ENCODE measurements at places on chromosomes 11 and 22.

- DNase-seq = no peak
Observed at GRCh38 chr11:77107950-77108349, 5.3 kb downstream of the OMP start.

DNA sequence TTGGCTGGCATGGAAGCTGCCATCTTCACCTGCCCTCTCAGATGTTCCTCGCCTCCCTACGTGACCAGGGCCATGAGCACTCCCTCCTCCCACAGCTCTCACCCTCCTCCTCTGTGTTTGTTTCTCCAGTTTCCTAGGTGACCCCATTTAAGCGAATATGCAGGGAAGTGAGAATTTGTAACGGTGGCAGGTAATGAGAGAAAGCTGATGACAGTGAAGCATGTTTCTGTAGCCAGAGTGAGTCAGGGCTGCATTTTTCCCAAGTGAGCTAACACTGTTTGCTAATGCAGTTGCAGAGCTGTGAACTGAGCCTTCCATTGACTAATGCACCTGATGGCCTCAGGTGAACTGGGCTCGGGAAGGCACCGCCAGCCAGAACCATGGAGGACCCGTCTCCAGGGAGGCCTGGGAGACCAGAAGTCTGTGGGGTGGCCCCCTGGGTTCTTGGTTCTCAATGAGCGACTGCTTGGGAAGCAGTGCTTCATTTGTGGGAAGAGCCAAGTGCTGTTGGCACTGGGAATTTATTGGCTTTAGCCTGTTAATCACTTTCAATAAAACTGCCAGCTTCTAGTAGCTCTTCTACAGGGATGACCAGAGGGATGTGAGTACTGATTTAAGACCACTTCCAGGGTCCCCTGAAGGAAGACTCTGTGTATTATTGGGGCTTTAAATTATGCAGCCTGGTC is 64.5 kb downstream of the BARX2 start:
- DNase-seq = no peak

DNA sequence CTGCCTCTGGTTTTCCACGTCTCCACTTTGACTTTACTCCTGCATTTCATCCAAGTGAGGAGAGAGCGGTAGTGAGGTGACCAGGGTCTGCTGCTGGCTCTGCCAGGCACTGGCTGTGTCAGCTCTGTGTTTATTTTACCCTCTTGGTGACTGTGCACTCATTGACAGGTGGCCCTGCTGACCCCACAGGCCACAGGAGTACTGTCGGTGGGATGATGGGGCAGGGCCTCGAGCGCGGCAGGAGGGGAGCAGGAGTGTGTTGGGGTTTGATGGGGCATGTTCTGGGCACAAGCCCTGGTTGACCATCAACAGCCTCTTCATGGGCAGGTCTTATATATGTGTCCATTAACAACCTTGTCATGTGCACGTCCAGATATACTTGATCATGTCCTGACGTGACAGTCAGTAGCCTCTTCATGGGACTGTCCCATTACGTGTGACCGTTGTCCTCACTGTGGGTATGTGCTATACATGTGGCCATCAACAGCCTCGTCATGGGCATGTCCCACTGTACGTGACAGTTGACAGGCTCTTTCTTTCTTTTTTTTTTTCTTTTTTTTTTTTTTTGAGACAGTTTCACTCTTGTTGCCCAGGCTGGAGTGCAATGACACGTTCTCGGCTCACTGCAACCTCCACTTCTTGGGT is 31.4 kb upstream of the ACR start:
- DNase-seq = no peak

- peak; percentile 30 for DNase-seq
Observed at GRCh38 chr22:22369964-22370270, 125.3 kb downstream of the VPREB1 start.

- no peak for DNase-seq
Observed at GRCh38 chr11:115364896-115365295, 139.3 kb downstream of the CADM1 start.

- DNase-seq = no peak
Observed at GRCh38 chr22:46829117-46829891, 66.9 kb downstream of the TBC1D22A start.

DNA sequence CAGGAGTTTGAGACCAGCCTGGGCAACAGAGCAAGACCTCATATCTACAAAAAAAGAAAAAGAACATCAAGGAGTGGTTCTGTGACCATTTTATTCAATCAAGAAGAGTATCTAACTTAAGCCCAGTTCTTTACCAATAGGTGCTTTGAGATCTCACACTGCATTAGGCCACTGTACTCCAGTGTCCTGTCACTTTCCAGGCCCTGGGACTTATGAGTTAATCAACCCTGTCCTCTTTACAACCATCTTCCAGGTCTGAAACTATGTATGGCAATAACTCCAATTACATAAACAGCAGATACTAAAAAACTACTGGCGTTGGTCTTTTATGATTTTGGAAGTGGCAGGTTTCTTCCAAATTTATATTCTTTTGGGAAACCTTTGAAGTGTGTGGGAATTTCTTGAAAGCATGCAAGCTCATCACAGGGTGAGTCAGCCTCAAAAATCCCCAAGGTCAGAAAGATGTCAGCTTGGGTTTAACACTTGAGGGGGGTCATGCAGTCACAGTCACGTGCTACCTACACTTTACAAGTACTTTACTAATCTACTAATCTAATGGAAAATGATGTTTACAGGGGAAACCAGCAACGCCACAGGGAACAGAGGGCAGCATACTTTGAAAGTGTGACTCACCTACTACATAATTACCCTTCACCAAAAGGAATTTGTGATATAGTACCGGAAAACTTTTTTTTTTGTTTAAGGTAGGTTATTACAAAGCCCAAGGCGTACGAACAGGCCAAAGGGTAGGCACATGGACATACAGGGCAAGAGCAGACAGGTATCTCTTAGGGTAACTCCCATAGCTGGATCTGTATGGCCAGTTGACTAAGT is 15.6 kb downstream of the PISD start:
- no peak for DNase-seq

GRCh38 chr22:33563220-33563964 is 356.9 kb downstream of the LARGE1 start:
- DNase-seq = no peak

GRCh38 chr11:134980819-134981710 is 569.0 kb upstream of the B3GAT1 start:
- no peak for DNase-seq

GRCh38 chr11:74519710-74520109 is 26.2 kb upstream of the LIPT2 start:
- no peak for DNase-seq

DNA sequence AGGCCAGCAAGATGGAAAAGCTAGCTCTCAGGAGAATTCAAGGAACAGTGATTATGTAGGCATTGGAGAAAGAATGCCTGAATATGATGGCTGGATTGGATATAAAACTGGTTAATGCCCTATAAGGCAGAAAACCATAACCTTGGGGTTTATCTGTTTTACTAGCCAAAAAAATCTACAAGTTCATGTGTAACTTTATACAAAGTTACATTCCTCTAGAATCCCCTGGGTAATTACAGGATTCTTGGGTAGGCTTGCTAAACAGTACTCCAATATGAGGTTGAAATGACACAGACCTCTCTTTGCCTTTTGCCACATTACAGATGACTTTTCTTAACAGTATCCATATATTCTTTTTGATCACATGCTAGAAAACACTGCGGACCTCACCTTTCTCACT is 26.0 kb downstream of the TSPAN18 start:
- no peak for DNase-seq

DNA sequence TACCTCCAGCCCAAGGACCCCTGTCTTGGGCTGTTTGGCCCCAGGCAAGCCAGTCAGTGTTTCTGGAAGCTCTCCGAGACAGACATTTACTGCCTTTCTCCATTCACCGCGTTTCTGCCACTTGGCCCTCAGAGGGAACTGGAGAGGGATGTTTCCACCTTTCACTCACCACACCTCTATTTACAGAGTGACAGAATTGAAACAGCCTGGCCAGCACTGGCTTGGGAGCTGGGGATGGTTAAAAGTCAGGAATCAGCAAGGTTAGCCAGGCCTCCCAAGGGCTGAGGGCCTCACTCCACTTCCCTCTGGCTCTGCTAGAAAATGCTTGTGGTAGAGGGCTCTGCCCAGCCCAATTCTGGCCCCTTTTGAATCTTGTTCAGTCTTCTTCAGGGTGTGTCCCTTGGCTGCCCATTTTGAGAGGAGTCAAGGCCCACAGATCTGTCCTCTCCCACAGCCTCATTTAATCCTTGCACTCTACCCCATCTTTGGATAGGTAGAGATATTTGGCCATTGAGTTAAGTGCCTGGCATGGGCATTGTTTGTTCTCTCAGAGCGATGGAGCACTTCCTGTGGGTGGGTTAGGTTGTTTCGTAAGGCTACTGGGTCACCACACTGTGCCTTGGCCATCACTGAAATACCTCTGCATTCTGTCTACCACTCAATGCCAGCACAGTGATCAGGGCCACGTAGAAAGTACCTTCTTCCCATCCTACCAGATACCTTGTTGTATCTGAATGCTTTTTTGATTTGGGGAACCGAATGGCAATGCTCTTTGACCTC is 119.2 kb downstream of the MICAL2 start:
- DNase-seq = peak; percentile 27

GRCh38 chr22:44351685-44352377 is 39.1 kb upstream of the SHISAL1 start:
- DNase-seq = peak; percentile 38

GRCh38 chr11:121309688-121310087 is 17.1 kb downstream of the SC5D start:
- no peak for DNase-seq

DNA sequence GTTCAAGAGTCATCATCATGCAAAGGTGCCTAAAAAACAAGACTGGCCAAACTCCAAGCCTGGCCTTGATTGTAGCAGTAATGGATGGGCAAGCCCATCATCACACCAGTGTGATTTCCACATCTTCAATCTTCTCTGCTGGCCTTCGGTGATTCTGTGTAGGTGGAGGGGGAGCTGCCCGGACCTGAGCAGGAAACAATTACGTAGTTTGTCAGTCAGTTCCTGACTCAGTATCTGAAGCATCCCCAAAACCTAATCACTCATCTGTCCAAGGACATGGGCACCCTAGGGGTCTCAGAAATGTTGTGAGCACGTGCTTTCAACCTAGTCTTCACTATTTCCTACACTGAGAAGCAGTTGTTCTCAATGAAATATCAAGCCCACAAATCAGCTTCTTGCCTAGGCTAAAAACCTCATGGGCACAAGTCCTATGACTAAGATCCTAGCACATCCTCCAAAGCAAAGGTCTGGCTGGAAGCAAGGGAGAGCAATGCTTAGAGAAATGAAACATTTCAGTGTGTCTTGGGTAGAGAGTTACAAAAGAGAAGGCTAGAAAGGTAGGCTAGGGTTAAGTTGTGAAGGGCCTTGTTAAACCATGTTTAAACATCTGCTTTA is 24.6 kb downstream of the ATG16L2 start:
- DNase-seq = no peak

- no peak for DNase-seq
Observed at GRCh38 chr11:44944181-44944852, 6.4 kb downstream of the TP53I11 start.

- no peak for DNase-seq
Observed at GRCh38 chr11:72580642-72580950, 93.6 kb downstream of the PDE2A start.

DNA sequence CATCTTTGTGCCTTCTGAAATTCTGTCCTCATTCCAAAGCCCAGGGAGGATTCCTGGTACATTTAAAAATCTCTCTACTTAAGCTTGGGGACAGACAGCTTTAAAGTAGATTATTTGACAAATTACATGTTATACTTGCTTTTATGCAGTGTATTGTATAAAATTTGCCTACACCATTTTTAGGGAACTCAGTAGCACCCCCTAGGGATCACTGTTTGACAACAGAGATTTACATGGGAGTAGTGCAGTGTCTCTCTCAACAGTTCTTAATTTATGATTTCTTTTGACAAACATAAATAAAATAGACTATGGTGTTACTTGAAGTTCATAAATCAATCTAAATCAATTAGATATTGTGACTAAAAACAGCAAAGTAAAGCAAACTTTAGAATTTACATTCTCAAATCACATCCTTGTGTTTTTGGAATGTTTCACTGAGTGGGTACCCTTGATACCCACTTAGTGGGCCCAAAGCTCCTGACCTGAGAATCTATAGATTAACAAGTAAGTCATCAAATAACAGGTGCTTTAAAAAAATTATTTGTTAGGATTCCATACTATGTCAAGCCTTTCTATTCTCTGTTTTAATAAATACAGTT is 428.8 kb downstream of the DYNC2H1 start:
- DNase-seq = peak; percentile 53

- DNase-seq = no peak
Observed at GRCh38 chr11:2792381-2793250, 92.8 kb upstream of the KCNQ1OT1 start.

GRCh38 chr22:38184788-38185187 is 3.2 kb upstream of the PLA2G6 start:
- no peak for DNase-seq

DNA sequence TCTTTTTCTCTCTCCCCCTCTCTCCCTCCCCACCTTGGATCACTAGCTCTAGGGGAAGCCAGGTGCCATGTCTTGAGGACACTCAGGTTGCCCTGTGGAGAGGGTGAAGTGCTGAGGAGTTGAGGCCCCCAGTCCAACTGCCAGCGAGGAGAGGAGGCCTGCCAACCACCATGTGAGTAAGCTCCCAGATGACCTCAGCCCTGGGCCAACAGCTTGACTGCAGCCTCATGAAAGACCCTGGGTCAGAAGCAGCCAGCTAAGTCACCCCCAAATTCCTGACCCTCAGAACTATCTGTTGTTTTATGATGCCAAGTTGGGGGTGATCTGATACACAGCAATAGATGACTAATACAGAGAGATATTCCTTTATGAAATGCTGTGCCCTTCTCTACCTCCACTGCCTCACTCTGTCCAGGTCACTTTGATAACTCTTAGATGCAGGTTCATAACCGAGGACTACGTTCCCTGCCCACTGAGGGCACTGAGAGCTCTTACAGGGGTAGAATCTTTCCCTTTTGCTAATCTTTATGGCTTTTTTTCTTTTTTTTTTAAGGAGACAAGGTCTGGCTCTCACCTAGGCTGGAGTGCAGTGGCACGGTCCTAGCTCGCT is 8.0 kb downstream of the ARFGAP3 start:
- DNase-seq = no peak

DNA sequence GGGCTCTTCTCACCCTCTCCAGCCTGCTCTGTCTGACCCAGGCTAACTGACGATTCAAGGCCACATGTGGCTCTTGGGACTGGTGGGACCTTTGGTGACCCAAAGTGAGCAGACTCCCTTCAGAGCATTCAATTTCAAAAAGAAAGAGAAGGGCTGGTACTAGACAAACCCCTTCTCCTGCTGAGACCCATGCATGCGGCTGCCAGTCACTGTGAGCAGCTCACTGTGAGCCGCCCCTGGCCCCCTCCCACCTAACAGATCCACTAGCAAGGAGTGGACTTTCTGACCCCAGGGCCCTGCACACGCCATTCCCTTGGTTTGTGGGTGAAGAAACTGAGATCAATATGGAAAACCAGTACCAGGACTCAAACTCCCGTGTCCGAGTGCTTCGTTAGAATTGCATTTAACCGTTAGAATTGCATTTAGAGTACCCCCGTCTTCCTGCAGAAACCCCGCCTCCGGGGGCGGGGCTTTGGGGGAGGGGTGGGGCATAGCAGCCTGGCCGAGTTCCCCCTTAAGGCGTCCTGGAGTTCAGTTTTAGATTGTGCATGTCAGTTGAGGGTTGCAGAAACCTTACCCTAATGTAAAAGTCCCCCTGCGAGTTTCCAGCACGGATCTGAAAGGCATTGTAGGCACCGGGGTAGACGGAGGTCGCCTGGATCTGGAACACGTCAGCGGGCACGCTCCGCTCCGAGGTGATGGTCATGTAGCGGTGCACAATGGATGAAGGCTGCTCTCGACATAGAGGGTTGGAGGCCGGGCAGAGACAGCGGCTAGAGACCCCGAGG is 5.1 kb downstream of the EFEMP2 start:
- peak; percentile 68 for DNase-seq

- no peak for DNase-seq
Observed at GRCh38 chr11:130608287-130608686, 159.8 kb downstream of the ADAMTS15 start.
